Neural progenitor cell (in vitro differentiated cells): ENCODE measurements at places on chromosomes 3 and 15. TPM values are rescaled to one million over a fixed set of nuclear protein-coding genes. Genes with fewer than 3 reads are reported as not detected.
A peak's percentile ranks its signal among the peaks of the same experiment; 100 is the strongest.

DNA sequence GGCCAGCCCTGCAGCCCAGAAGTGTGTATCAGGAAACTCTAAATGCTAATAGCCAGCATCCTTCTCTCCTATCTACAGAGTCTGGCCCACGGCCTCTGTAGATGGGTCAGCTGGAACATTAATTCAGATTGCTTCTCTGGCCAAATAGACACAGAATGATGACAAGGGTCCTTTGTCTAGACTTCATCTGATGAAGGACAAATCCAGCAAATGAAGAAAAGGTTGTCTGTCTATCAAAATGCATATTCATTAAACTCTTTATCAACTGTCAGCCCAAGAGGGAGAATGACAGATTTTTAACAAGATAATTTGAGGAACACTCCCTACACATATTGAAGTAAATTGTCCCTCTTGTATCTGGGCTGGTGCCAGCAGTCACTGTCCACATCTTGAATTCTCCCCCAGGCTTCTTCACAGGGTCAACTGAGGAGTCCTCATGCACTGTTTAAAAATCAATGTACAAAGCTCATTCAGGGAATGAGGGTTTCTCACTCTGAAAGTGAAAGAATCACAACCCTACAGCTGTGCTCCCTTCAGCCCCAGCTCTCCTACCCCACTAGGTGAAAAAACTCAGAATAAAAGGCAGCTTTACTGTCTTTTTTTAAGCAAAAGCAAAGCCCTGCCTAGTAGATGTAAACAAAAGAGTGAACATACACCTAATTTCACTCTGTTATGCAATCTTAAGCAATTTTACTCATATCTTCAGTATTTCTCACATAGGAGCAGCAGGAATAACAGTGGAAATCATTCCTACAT lies 507.7 kb downstream of the IGSF11 start:
- no peak for DNase-seq

Gene CKMT1B
- 4.4 and 4.6 TPM in 2 replicates for total RNA-seq

Gene ZMYND10
- 0.37 and 1.7 TPM in 2 replicates for total RNA-seq

Gene ZSCAN29
- total RNA-seq: 27.1 and 44.6 TPM in 2 replicates

- DNase-seq: no peak
Observed at GRCh38 chr3:114035896-114036295, 20.4 kb downstream of the CCDC191 start.

DNA sequence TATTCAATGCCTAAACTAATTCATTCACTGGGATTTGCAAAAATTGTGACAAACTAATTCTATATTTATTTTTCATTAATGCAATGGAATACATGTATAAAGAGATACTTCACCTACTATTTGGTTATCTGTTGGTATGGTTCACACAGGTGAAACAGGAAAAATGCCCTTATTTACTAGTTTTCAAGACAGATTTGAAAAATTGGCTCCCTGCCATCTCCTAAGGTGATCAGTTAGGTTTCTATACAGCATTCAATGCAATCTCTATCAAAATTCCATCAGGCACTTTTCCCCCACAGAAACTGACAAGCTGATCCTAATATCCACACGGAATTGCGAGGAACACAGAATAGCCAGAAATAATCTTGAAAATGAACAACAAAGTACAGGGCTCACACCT lies 101.1 kb downstream of the DLG1 start:
- DNase-seq: no peak

- no peak for DNase-seq
Observed at GRCh38 chr3:52784021-52784621, 6.7 kb downstream of the ITIH1 start.

DNA sequence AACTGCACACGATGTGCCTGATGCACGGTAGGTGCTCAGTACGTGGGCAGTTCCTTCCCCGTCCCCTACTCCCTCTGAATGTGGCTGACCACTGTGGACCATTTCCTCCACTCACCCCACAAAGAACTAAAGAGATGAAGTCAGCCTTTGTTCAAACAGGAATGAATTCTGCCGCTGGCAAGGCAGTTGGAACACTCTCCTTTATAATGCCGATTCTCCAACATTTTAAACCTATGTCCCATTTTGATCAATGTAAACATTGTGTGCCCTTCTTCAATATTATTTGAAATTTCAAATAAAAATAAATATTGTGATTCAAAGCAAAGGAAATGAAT lies 57.5 kb upstream of the MEF2A start:
- DNase-seq: no peak

DNA sequence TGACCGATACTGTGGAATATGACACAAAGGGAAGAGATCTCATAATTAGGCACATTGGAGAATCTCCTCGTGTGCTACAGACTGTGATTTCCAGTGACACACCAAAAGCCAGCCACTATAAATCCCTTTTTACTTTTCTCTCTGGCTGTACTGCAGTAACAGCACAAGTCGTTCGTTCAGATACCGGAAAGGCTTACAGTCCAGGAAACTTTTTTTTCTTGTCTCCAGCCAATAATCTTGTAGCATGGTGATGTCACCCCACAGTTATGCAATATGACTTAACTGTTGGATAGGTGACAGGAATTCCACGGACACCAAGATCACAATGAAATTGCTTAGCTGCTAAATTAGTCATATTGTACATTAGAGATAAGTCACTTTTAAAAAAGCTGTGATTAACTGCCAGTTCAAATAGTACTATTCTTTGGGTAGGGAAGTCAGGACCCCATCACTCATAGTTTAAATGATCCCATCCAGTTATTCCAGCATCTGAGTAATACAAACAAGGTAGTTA lies 36.3 kb upstream of the TSC22D2 start:
- peak; percentile 33 for DNase-seq

- no peak for DNase-seq
Observed at GRCh38 chr3:184005941-184006507, 11.7 kb downstream of the ABCC5 start.

GRCh38 chr3:149435996-149436885 lies 38.3 kb upstream of the TM4SF4 start:
- DNase-seq: no peak

DNA sequence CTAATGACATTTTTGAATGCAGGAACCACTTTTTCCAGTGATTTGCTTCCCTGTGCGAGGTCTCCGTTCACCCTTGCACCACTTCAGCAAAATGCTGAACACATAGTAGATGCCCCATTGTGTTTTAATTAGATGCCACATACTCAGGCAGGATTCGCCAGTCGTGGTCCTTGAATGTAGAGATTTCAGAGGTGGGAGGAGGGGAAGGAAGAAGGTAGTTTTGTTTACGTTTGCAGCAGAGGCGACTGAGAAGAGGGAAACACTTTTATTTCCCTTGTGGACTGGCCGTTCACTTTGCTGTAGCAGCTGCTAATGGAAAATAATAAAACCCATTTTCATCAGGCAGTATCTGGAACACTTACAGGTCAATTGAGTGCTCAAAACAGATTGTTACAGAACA lies 262.8 kb upstream of the TBL1XR1 start:
- peak; percentile 49 for DNase-seq

GRCh38 chr15:80747317-80748053 lies 31.7 kb upstream of the CEMIP start:
- DNase-seq: peak; percentile 37

DNA sequence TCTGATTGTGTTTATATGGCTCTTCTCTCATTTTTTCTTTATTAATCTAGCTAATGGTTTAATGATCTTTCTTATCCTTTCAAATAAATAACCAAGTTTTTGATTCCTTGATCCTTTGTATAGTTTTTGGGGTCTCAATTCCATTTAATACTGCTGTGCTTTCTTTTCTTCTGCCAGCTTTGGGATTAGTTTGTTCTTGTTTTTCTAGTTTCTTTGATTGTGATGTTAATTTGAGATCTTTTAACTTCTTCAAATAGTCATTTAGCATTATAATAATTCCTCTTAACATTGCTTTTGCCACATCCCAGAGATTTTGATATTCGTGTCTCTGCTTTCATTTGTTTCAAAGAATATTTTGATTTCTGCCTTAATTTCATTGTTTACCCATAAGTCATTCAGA lies 1126.6 kb downstream of the NAALADL2 start:
- DNase-seq: no peak

GRCh38 chr3:84968701-84969235 lies 10.0 kb downstream of the CADM2 start:
- no peak for DNase-seq

DNA sequence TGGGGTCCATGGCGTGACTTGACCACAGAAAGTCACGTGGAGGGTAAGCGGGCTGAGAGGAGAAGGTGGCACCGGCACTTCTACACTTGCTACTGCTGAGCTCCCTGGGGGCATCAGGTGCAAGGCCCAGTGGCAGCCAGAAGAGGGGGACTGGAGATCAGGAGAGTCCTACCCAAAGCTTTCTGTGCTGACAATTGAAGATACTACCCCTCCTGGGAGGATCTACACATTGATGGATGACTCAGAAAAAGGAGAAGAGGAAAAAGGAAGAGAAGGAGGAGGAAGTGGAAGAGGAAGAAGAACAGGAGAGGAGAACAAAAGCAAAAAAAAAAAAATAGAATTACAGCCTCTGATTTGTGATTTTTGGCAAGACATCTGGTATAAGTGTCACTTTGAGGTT lies 41.2 kb downstream of the MYO5C start:
- DNase-seq: no peak

DNA sequence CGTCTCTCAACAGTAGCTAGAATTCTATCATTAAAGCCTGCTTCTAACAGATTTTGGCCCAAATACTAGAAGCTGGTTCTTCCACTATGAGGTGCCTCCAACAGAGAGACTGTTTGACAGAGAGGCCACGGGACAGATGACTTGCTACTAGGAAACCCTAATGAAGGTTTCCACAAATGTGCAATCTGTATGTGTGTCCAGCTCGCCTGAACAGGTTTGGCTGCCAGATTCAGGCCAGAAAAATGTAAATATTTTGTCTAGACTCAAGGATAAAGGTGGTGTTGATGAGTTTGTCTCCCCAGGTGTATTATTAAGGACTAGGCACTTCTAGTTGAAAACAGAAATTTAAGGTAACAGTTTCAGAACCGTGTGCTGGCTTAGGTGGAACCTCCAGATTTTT lies 91.6 kb upstream of the TRIM42 start:
- no peak for DNase-seq

Gene WNT5A
- 3.3 and 5.5 TPM in 2 replicates for total RNA-seq

Gene ZNF860
- 0.22 and 0.43 TPM in 2 replicates for total RNA-seq

Gene IL17RE
- total RNA-seq: 0.56 TPM in 1 of 2 replicates, not detected in the other

Gene CFAP100
- 0.12 TPM in 1 of 2 replicates, not detected in the other for total RNA-seq
